ENCODE measurements at places on chromosomes 4 and X.

- no peak for DNase-seq
These were observed 35.2 kb upstream of the COX18 start for GRCh38 chr4:73104695-73105094.

GRCh38 chr4:121990489-121990888 is 38.6 kb upstream of the TRPC3 start:
- no peak for DNase-seq

- no peak for DNase-seq
These were observed 209.6 kb upstream of the MAGEB2 start for GRCh38 chrX:30005813-30006212.

DNA sequence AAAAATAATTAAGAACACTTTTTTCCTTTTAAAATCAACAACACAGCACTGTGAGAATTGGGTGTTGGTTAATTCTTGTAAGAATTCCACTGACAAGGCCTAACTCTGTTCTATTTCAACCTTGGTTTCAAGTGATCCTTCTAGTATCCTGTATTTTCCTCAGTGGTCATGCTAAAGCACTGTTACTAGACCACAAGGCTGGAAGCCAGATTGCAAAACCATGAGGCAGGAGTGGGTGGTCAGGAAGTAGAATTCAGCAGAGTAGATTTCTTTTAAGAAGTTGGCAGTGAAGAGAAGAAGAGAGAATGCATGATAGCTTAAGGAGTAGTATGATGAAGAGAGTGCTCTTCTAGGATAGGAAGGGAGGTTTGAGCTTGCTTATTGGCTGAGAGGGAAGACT is 71.6 kb upstream of the LEF1 start:
- DNase-seq = no peak

GRCh38 chrX:21375708-21376009 is 1.4 kb downstream of the CNKSR2 start:
- DNase-seq = no peak

- DNase-seq = no peak
These were observed 238.8 kb downstream of the GPC3 start for GRCh38 chrX:133746593-133746992.

GRCh38 chrX:13843150-13843721 is 26.3 kb upstream of the GPM6B start:
- DNase-seq = no peak

GRCh38 chrX:30309139-30309571 is at the start of gene NR0B1:
Gene NR0B1 (minus strand): TSS chrX:30309390. CDS start chrX:30309363, 27 bp downstream.
- DNase-seq = peak; percentile 10

GRCh38 chr4:4386736-4387392 is at the start of gene NSG1:
Gene NSG1 (plus strand): TSS chr4:4387102. CDS start chr4:4387630, 528 bp downstream.
- DNase-seq = no peak

Data from WERI-Rb-1 (cell line).